ENCODE measurements at places on chromosomes 5 and 9. TPM values are rescaled to one million over a fixed set of nuclear protein-coding genes. Genes with fewer than 3 reads are reported as not detected.
A peak's percentile ranks its signal among the peaks of the same experiment; 100 is the strongest.

DNA sequence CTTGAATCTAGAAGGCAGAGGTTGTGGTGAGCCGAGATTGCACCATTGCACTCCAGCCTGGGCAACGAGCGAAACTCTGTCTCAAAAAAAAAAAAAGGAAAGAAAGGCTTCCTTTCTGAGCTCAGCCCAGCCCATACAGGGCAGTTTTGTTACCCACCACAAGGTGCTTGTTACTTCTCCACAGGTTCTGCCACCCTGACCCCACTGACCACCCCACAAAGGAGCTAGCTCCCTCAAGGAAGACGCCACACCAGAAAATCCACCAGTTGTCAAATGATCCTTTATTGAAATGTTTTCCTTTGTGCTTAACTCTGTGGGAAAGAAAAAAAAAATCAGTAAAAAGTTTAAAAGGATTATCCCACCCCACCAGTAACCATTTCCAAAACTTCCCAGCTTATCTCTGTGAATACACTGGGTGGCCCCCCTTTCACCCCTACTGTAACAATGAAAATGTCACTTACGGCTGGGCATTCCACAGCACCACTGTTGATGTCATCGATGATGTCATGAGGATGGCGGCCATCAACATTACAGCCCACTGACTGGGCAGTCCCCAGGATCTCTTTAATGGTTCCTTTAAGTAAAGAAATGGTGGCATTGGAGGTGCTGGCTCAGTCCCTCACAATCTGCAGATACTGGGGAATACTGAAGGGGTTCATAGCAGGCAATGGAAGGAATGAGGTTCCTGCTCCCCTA is 3.6 kb downstream of the RPL12 start:
- DNase-seq, result no peak

DNA sequence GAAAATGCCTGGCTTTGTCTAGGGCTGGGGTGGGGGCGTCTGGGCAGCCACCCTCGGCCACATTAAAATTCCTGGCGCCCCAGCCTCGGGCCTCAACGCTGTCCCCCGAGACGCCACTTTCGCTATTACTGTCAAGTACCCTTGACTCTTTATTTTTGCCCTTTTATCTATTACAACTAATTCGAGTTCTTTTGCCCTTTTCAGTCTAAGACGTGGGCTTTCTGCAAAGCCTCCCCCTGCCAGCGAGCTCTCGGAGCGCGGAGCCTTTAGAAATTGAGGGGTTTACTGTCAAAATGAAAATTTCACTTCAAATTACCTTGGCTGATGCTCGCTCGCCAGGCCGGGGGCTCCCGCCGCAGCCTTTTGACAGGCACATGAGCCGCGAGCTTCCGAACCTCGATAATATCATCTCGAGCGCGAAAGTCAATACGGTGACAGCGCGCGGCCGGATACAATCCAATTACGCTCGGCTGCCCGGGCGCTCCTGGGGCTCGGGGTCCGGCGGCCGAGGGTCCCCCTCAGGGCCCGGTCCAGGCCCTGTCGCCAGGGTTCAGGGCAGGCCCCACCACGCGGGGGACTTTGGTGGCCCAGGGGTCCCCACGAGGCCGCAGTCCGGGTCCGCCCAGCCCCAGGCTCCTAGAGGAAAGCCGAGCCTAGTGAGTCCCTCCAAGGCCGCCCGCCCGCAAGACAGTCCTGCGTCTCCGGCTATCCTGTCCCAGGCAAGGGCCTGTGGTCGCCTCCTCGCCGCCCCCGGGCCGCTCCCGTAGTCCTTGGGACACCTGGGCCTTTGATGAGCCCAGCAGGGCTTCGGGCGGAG is 6.7 kb downstream of the IRX4 start:
- no peak for DNase-seq

- no peak for DNase-seq
Measured at GRCh38 chr9:36123515-36123914, 13.0 kb upstream of the GLIPR2 start.

ADRA1B gene
- 1.2 TPM for total RNA-seq

DNA sequence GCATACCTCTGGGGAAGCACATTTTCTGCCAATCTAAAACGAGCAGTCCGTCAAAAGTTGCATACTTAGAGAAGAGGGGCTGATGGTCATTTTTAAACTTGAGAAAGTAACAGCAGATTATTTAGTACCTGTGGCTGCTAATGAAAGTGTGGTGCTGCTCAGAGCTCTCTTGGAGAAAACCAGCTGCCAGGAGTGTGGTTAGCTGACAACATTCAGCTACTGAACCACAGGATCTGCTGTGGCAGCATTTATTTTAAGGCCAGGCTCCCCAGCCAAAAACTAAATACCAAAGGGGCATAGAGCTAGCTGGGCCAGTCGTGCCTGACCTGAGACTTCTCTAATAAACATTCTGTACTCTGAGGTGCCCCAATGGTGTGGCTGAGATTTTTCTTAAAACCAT is 203.6 kb downstream of the EDIL3 start:
- DNase-seq, result no peak

NOXA1 gene
- total RNA-seq, result 8.0 TPM

DNA sequence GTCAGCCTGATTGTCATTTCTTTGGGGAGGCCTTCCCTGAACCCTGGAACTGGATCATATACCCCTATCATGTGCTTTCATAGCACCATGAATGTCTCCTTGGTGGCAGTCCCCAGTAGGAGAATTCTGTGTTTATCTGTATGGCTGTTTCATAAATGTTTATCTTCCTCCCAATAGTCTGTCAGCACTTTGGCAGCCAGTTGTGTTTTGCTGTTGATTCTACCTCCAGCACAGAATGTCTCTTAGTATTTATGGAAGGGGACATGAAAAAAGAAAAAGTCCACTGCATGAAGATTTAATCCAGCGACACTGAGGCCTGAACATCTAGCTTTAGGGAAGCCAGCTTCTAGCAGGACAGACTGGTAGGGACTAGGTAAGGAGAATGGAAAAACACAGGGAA is 38.3 kb downstream of the GHR start:
- DNase-seq, result no peak

GRCh38 chr5:16723821-16724220 is 107.0 kb upstream of the RETREG1 start:
- DNase-seq, result no peak

GFI1B gene
- 4.3 TPM for total RNA-seq

ABCA1 gene
- total RNA-seq, result 42.0 TPM

DNA sequence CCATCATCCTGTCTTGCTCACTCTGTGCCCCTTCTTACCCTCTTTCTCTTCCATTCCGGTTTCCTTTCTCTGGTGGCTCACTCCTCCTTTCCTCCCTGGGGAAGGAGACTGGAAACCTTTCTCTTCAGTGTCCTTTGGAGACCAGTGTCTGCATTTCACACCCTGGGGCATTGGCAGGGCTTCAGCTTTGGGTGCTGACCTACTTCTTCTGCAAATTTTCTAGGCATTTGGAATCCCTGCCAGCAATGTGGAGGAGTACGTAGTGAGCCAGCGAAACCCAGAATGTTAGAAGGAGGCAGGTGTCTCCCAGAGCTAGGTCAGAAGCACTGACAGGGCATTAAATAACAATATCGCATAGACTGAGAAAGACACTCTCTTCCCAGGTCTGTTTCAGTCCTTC is 122.2 kb downstream of the SLC28A3 start:
- DNase-seq, result peak; percentile 78

IFNA8 gene
- total RNA-seq, result not detected

DNA sequence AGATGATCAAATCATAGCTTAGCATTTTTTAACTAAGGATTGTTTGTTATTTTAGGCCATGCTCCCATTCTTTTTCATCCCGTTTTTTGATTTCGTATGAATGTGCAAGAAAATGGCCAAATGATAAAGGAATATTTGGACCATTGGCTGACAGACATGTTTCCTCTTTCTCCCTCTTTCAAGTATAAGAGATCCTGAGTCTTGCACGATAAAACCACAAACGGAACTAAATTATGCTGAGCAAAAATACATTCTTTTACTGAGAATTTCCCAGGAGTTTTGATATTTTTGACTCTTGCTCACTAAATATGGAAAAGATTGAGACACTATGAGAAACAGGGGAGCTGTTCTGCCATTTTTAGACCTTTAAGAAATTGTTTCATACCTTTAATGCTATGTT is 90.4 kb upstream of the KLF9 start:
- no peak for DNase-seq

DNA sequence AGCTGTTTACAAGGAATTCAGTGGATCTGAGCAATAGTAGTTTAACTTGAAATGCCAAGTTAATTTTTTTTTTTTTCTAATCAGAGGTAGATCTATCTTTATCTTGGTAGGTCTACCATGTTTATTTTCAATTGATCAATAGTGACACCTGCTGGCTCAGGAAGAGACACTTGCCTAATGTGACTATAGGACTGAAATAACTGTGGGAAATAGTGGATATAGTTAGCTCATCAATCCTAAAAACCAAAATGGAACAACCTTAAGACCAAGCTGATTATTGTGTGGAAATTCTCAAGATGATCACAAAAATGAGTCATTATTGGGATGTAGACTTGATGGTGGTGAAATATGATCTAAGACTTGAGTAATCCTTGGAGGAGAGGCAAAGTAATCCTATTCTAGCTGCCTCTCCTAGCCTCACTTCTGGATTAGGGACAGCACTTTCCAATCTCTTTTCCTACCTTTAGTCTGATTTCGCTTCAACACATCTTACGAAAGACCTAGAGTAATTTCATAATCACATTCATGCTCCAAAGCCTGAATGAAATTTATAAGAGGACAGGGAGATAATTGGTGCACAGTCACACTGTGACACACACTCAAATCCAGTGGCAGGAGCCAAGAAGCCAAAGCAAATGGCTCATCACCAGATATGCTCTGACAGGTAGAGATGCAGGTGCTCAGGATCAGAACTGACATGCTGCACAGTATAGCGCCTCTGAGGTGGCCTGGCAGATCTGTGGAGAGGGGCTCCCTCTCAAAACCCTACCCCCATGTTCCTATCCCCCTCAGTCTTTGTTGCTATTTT is 156.3 kb downstream of the HMHB1 start:
- no peak for DNase-seq

TRIM7 gene
- 0.43 TPM for total RNA-seq

DNA sequence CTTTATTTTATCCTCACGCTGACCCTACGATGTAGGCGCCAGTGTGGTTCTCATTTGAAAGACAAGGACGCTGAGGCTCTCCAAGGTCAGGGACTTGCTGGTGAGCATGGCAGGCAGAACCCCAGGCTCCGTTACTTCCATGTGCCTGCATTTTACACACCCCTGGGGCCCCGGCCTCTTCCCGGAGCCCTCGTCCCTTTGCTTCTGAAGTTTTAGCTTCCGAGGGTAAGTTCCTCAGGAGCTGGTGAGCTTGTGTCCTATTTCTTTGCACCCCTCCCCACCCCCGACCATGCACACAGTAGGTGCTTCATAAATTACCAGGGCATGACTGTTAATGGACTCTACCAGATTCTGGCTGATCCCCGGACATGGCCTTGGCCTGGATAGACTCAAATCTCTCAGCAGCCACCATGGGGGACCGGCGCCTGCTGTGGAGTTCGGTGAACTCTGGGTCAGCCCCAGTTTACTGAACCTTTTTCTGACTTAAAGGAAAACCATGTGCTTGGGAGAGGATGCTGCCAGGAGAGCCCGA is 59.3 kb upstream of the RNU6ATAC start:
- DNase-seq, result no peak

DNA sequence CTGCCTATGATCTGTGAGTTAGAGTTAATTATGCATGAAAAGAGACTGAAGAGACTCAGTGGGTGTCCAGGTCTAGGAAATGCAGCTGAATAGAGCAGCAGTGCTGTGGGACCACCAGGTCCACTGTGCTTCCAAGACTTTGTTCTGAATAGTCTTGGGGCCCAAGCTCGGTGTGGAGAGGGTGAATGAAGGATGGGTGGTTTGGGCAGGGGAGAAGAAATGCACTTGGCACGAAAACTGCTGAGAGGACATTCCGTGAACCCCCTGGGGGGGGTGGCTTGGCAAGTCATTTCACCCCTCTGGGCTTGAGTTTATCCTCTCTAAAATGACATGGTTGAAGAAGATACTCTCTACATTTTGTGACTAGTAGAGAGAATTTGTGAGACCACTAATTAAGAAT is 36.0 kb upstream of the GOLPH3 start:
- DNase-seq, result no peak

- no peak for DNase-seq
Measured at GRCh38 chr5:38739011-38739704, 106.7 kb upstream of the OSMR start.

DNA sequence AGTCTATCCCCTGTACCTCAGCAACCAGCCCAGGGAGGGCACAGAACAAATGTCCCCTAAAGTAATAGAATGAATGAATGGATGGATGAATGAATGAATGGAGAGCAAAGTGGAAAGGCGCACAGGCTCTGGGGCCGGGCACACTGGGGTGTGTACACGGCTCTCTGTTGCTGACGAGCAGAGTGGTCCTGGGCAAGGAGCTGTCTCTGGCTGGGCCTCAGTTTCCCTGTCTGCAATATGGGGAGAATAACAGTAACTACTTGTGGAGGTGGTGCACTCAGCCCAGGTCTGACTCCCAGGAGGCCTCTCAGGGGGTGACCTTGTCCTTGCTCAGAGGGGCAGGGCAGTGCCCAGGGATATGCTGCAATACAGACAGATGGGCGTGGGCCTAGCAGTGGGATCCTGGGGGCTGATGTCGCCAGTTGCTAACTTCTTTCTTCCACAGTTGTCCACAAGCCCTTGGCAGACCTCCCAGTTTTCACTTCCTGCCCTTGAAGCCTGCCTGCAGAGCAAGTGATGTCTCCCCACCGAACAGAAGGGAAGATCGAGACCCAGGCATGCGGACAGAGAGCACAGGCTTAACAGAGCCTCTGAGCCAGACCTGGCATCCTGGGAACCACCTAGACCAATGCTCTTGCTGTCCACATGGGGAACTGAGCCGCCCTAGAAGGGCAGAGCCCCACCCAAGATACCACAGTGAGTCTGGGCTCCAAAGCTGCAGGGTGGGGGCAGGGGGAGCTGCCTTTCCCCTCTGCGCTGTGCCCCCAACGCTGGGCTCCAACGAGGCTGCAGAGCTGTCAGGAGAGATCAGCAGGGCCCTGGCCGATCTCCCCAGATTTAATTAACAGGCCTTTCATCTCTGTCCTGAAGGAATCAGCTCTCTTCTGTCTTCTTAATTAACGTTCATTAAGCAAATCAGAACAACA is 13.6 kb upstream of the LAMC3 start:
- DNase-seq, result peak; percentile 42

SH3GL2 gene
- 9.6 TPM for total RNA-seq

- no peak for DNase-seq
Measured at GRCh38 chr9:8826281-8826680, 1026.7 kb upstream of the DMAC1 start.

- DNase-seq, result no peak
Measured at GRCh38 chr9:137538058-137538457, 12.1 kb downstream of the PNPLA7 start.

MARVELD2 gene
- total RNA-seq, result 6.9 TPM

GRCh38 chr9:70493029-70493428 is 78.6 kb upstream of the KLF9 start:
- DNase-seq, result no peak

GRCh38 chr5:143514616-143515335 is 111.3 kb upstream of the NR3C1 start:
- DNase-seq, result no peak

All from testis (tissue), 5 donors.